NCI-H2171 treated with DMSO at 0.1 percent for 48 hours (cell line): ENCODE measurements at places on chromosomes 4 and X.

GRCh38 chr4:123786163-123786915 lies 389.7 kb downstream of the SPRY1 start:
- DNase-seq, result no peak

DNA sequence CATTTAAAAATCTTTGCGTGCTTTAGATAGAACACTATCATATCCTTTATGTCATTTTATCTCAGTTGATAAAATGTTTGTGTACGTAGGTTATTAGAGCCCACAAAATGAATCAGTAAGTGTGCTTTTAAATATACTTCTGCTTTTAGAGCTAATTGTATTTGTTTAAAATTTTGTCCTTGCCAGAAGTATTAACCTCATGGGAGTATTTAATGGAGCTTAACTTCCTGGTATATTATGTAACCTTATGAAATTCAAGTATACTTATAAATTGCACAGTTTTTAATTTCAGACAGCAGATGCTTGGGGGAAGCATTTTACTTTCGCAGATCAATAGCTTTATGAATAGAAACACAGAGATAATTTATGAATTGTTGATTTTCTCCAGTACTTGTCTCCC lies 90.2 kb downstream of the DIPK2B start:
- DNase-seq, result no peak

- no peak for DNase-seq
Measured at GRCh38 chr4:152523731-152524130, 12.2 kb downstream of the FBXW7 start.

DNA sequence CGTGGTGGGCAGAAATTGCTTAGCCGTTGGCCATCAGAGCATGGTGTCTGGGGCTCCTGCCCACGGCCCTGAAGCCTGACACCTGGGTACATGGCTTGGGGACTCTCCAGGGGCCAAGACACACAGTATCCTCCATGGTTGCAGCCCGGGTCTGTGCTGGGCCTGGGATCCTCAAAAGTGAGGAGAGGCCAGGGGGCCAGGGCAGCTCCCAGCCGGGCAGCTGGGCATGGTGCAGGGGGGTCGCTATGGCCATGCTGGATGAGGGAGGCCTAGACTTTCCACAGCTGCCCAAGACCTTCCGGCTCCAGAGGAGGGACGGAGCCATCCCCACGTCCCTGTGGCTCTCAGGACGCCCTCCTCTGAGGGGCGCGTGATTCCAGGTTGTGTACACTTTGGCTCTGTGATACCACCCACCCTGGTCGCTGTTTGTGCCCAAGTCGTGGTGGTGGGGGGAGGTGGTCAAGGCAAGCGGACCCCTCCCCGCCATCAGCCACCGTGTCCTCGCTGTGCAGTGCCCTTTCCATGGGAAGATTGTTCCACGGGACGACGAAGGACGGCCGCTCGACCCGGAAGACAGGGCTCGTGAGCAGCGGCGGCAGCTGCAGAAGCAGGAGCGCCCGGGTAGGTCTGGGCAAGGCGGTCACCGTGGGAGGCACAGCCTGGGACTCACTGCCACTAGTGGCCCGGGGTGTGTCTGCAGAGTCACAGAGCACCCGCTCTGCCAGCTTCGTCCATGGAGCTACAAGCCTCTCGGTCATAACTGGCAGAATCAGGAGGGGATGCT lies 25.7 kb downstream of the NKX1-1 start:
- DNase-seq, result no peak

DNA sequence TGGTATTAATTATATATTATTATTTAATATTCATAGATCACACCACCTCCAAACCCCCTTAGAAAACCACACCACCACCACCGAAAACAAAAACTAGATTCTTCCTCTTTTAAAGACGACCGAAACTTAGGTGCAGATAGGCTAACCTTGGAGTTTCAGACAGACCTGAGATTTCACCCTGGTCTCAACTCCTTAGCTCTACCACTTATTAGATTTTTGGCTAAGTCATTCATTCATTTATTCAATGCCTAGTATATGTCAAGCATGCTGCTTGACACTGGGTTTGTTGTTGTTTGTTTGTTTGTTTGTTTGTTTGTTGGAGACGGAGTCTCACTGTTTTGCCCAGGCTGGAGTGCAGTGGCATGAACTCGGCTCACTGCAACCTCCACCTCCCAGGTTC lies 9.5 kb upstream of the BMP2K start:
- no peak for DNase-seq

DNA sequence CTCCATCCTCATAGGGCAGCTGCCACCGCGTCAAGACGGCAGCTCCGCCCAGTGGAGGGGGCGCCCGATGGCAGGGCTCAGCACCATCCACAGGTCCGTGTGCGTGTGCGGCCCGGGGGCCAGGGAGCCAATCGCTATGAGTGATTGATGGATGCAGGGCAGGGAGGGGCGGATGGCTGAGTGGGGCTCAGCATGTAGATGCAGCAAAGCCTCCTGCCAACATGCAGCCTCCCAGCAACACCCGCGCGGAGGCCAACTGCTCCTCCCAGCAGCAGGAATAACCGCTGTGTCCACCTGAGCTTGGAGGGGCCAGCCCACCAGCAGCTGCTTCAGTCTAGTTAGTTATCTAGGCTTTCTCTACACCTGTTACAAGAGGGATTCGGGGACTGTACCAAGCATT lies 77.4 kb downstream of the MTMR1 start:
- no peak for DNase-seq

GRCh38 chr4:148795156-148795864 lies 353.1 kb upstream of the NR3C2 start:
- DNase-seq, result no peak

DNA sequence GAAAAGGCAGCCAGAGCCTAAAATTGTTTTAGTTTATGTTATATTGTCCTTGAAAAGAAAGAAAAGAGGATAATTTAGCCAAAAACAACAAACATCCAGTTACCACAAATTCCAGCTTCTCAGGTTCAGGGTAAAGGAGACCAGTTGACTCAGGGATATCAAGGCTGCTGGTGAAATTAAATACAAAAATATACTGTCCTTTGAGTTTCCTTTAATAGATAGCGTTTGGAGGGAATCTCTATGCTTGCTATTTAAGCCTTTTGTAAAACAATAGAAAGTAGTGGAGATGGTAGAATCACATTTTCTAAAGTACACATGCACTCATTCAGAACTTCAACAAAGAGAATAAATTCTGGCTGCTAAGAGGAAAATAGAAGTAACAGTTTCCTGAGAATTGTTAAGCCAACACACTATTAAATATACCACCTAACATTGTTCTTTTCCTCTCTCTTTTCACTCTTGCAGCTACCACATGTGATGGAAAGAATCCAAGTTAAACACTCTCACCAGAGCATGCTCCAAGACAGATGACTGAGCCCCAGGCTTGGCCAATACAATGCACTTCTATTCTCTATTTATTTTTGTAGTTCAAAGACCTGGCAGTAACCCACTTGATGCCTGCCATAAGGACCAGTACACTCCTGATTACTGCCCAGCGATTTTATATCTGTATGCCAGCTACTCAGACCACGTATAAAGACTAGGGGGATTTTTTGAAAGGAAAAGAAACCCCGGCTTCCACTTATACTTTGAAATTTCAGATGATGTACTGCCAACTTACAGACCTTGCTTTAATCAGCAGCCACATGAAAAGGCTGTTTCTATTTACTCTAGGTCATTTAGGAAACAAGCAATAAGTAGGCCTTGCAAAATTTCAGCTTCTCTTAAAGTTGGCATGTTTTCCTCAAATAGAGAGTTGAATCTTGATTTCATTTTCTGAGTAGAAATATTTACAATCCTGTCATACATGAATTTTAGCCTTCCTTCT lies 756.9 kb downstream of the FAT4 start:
- DNase-seq, result no peak

DNA sequence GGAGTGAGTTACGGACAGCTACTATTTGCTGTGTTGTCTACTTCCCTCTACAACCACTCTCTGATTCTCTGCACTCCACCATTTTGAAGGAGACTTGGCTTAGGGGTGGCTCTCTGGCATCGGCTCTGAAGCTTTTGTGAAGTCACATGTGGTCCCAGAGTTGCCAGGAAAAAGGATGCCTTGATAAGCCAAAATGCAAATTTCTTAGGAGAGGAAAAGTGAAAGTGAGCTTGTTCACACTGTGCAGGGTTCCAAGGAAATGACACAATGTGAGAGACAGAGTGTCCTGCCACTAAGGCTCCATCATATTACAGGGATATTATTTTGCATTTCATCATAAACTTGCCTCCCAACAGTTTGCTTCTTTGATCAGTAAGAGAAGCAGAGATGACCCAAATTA lies 7.2 kb downstream of the PHOX2B start:
- no peak for DNase-seq

GRCh38 chr4:7105276-7105675 lies 37.4 kb upstream of the GRPEL1 start:
- no peak for DNase-seq

DNA sequence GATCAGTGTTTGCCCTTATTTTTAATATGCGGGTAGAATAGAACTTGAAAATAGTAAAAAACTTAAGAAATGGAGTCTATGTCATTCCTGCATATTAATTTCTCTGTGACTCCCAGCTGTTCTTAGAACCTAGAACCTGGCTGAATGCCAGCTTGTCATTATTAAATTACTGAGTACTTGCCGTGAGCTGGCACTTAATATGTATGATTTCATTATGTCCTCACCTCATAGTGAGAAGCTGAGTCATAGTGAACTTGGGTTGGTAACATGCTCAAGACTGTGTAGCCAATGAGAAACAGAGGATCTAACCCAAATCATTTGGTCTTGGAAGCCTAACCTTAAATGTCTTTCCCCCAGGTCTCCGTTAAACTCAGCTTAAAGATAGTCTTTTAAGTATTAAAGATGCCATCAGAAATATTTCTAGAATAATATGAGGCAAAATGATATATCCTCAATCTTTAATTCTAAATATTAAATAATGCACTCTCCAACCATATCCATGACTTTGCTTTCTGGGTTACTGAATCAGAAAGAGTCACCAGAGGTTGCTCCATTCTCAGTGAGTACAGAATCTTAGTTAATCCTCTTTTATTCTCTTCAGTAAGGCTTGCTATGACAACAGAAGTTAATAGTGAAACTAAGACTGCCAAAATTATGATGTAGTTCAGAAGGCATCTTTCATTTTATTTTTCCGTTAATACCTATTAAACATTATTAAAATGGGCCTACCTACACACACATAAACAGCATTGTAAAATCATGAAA lies 58.6 kb upstream of the TLL1 start:
- no peak for DNase-seq

DNA sequence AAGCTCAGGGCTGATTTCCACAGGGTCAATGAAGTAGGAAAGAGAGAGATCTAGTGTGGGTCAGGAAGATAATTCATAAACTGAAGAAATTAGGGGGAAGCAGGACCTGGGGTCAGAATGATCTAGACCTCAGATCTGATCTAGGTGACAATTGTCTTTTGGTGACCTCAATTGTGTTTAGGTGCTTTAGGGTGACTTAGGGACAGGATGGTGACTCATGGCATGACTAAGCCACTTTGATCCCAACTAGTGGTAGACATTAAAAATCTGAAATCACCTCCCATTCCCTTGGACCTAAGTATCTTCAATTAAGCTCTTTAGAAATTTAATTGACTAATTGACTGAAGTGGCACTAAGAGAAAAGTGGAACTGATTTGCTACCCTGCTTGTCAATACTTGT lies 36.7 kb upstream of the GRXCR1 start:
- no peak for DNase-seq

DNA sequence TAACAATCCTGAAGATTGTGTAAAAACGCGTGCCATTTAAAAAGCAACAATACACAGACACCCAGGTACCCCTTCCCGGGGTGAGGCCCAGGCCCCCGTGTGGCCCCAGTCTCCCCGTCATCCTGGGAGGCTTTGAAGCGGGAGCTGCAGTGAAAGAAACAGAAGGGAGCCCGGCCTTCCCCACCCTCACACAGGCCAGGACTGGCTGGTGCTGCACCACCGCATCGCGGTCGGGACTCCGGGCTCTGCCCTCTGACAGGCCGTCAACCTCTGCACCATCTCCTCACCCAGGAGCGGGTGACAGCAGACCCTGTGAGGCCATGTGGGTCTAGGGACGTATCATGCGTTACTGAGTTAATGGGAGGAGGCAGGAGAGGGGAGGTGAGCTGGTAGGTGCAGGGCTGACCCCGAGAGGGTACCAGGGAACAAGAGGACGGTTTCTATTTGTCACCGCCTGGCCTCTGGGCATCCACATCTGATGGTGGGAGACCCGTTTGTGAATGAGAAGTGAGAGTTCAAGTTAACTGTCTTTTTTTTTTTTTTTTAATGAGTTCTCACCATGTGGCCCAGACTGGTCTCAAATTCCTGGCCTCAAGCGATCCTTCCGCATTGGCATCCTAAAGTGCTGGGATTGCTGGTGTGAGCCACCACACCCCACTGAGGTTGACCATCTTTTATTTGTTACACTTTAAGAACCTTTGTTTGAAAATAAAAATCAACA lies 27.3 kb downstream of the PIGG start:
- no peak for DNase-seq

- no peak for DNase-seq
Measured at GRCh38 chr4:36133658-36134057, 110.7 kb downstream of the ARAP2 start.

- no peak for DNase-seq
Measured at GRCh38 chr4:72888331-72888730, 181.2 kb downstream of the COX18 start.

DNA sequence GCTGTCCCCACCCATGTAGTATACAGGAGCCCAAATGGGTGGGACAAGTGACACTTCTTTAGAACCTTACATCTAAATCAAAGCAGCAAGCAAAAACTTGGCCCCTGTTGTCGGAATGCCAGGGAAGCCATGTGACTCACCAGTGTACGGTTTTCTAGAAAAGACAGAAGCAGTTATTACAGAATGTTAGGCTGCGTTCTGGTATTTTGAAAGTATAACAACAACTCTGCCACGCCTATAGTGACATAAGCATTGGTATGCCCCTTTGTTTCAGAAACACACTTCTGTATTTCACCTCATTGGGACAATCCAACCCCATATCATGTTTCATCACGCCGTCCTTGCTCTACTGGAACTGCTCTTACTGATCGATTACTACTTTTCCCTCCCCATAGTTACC lies 14.8 kb downstream of the PDHA1 start:
- no peak for DNase-seq

- peak; percentile 71 for DNase-seq
Measured at GRCh38 chr4:71231129-71232055, 107.4 kb upstream of the SLC4A4 start.

- DNase-seq, result peak; percentile 5
Measured at GRCh38 chr4:74873545-74874301, 59.2 kb upstream of the PARM1 start.

DNA sequence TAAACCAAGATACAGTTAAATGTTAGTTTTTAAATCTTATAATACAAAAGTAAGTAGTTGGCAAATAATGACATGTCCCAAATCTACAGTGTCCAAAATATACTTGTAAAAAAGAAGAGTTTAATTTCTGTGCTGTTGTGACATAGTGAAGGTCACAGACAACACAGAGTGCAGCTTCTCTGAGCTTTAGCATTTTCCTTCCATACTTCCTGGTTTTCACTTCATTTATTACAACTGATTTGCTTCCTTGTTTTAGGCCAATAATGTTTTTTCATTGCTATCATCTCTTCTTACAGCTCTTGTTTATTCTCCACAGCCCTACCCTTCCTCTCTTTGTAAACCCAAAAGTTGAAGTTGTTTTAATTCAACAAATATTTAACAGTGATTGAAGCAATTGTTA lies 132.4 kb upstream of the TET2 start:
- DNase-seq, result no peak

- DNase-seq, result no peak
Measured at GRCh38 chrX:133607419-133608348, 192.4 kb upstream of the GPC4 start.

- DNase-seq, result peak; percentile 3
Measured at GRCh38 chr4:155353923-155354540, 22.7 kb downstream of the MAP9 start.
